ENCODE measurements at places on chromosomes 5 and 9.

- DNase-seq: no peak
- no peak overlapping the region for H3K27ac ChIP-seq
- H3K27me3 ChIP-seq: no peaks in the 10 kb centered on the region
- H3K4me1 ChIP-seq: peaks cover 5% of the 10 kb centered on the region
Measured at GRCh38 chr5:102286476-102286875, 9.6 kb downstream of the SLCO4C1 start.

GRCh38 chr9:127858041-127858512 is 3.6 kb upstream of the ENG start:
- no peaks in the 10 kb centered on the region for H3K36me3 ChIP-seq
- H3K4me1 ChIP-seq: peaks cover 95% of the 10 kb centered on the region
- DNase-seq: no peak
- no peaks in the 10 kb centered on the region for H3K27me3 ChIP-seq
- no peak overlapping the region for H3K27ac ChIP-seq

DNA sequence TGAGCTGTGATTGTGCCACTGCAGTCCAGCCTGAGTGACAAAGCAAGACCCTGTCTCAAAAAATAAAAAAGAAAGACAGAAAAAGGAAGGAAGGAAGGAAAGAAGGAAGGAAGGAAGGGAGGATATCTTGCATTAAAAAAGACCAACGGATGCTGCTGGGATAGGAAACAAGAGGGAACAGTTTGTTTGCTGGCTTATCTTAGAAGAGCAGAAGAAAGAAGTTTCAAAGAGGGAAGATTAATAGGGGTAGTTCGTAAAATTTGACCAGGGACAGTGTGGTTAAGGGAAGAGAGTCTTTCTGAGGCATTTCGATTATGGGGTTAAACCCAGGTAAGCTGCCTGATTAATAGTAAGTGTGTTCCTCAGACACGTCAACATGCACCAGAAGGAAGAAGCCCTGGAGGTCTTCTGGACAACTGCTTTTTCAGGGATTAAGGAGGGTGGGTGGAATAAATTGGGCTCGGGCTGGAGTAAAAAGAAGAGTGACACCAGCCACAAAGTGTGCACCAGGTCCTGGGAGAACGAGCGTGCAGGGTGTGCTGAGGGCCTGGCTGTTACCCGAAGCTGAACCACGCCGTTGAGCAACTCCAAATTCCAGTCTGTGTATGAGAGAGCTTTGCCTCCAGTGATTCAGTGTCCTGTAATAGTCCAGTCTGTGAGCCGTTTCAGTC is 24.8 kb downstream of the FYB1 start:
- DNase-seq: no peak
- no peaks in the 10 kb centered on the region for H3K27me3 ChIP-seq
- H3K4me3 ChIP-seq: no peak overlapping the region
- H3K4me1 ChIP-seq: peaks cover 39% of the 10 kb centered on the region
- peaks cover 14% of the 10 kb centered on the region for H3K36me3 ChIP-seq
- H3K27ac ChIP-seq: no peak overlapping the region

DNA sequence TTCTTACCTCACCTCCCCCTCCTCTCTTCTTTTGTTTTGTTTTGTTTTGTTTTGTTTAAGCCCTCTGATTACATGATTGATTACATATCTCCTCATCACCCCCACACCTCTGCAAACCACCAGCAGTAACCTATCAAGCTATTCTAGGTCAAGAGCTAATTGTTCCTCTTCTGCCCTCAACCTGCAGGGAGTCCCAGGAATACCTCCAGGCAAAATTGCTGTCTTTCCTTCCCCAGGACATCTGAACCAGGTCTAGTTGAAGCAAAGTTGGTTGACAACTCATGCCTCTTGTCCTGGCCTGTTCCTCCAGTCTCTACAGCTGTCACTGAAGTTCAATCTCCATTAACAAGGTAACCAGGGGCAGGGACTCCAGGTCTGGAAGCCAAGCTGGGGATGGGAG is 80.0 kb upstream of the PTGER4 start:
- H3K27ac ChIP-seq: no peak overlapping the region
- no peak overlapping the region for H3K4me3 ChIP-seq
- H3K27me3 ChIP-seq: no peaks in the 10 kb centered on the region
- DNase-seq: no peak
- no peaks in the 10 kb centered on the region for H3K4me1 ChIP-seq

GRCh38 chr9:76296561-76297310 is 97.5 kb downstream of the RFK start:
- H3K4me3 ChIP-seq: no peak overlapping the region
- H3K4me1 ChIP-seq: peaks cover 3% of the 10 kb centered on the region
- no peak overlapping the region for H3K27ac ChIP-seq
- H3K27me3 ChIP-seq: no peaks in the 10 kb centered on the region

- no peak overlapping the region for H3K27ac ChIP-seq
- no peak for DNase-seq
- H3K36me3 ChIP-seq: no peaks in the 10 kb centered on the region
- no peaks in the 10 kb centered on the region for H3K27me3 ChIP-seq
Measured at GRCh38 chr5:135497971-135498636, 37.7 kb downstream of the NEUROG1 start.

GRCh38 chr9:111895996-111896941 is at the start of gene UGCG:
TSS of gene UGCG (plus strand) at chr9:111896814. CDS start at chr9:111897216, 402 bp downstream.
- H3K27me3 ChIP-seq: no peaks in the 10 kb centered on the region
- H3K27ac ChIP-seq: peak within 1 kb of the TSS; percentile 80
- peaks cover 10% of the 10 kb centered on the region for H3K4me1 ChIP-seq
- peak; percentile 93 for DNase-seq
- no peaks in the 10 kb centered on the region for H3K36me3 ChIP-seq

- no peaks in the 10 kb centered on the region for H3K36me3 ChIP-seq
- no peak for DNase-seq
- H3K27me3 ChIP-seq: no peaks in the 10 kb centered on the region
- H3K27ac ChIP-seq: no peak overlapping the region
Measured at GRCh38 chr5:1393571-1394501, 48.9 kb upstream of the CLPTM1L start.
